Fibroblast of lung (primary cell): ENCODE measurements at places on chromosomes 3 and 15.

DNA sequence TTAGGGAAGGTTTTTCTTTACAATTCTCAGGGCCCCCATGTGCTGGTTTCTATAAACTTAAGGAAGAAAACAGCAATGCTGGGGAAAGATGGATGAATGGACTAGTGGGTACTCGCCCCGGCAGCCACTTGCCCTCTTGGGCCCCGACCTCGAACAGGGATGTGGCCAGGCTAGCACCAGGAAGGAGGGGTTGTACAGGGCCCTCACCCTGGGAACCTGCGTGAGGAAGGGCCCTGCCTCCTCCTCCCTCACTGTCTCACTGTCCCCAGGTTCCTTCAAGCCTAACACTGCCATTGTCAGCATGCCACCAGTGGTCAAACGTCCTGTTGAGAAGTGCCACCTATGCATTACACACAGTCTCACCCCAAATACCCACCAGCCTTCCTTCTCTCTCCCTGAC, 9.1 kb downstream of the ADAMTS17 start:
- DNase-seq = no peak

- DNase-seq = no peak
Observed at GRCh38 chr3:50600141-50600753, 11.3 kb downstream of the CISH start.

GRCh38 chr15:95327661-95328060, 1002.8 kb upstream of the NR2F2 start:
- no peak for DNase-seq

DNA sequence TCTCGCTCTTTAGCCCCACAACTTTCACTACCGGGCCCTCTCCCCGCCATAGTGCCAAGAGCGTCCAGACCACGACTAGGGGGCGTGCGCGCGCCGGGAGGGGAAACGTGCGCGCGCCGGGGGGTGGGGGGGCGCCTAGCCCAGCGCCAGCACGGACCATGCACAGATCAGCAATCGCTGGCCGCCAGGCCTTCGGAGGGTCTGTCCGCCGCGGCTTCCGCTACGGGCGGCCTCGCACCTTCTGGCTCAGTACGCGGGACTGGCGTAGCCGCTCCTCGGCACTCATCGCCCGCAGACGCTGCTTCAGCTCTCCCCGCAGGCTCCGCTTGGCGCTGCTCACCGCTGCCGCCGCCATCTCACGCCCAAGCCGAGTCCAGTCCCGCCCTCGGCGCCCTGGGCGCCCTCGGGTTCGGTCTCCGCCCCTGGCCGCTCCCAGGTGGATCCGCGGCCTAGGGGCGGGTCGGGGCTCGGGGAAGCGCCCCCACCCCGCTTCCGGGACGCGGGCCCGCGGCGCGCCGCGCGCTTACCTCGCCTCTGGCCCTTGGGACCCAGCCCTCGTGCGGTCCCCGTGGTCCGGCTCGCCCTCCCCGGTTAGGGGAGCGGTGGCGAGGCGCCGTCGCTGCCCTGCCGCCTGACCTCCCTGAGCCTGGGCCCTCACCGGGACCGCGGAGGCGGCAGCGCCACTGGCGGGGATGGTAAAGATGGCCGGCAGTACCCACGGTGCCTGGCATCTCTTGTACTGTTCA, at the start of gene MTHFS:
Gene MTHFS (minus strand): TSS at position 381 of the 746 bp plus-strand sequence. CDS start 26 bp downstream, at position 355.
- peak; percentile 67 for DNase-seq

DNA sequence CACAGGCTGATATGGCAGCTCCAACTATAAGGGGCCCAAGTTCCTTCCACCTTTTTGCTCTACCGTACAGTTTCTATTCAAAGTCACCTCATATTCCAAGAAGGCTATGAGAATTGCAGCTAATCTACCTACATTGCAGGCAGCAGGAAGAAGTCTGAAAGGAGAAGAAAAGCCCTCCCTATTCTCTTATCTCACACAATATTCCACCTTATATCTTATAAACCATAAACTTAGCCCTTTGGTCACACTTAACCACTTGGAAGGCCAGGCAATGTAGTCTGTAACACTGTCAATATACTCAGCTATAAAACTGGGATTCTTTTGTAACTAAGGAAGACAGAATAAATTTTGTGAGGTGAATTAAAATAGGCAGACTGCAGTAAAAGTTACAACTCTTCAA, 54.9 kb downstream of the TBC1D5 start:
- DNase-seq = no peak

DNA sequence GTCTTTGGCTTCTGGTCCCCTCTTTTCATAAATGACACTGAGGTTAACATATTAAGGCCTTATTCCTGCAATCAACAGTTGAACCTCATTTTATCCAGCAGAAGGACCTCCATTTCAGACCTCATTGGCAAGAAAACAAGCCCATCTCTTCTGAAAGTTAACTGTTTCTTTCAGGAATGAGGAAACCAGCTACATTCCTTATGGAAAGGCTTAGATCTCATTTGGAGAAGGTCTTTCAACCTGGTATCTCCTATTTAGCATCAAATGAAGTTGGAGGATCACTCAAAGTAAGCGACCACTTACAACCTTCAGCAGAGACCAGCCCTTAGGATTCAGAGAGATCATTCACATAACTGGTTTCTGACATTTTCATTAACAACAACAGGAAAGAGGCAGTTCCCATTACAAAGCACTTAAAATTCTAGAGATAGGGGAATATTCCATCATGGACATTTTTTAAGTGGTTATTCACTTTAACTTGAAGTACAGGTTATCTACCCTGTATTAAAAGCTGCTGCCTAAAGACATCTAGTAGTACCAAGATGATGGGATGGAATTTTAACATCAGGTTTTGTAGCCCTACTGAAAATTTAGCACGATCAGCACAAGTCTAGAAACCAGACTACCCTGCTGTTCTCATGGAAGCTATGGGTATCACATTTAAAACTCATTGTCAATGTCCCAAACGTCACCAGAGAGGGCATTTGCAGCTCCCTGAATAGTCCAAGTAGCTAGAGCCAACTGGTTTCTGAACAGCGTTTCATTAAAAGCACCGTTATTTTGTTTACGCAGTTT, 30.4 kb downstream of the TFRC start:
- no peak for DNase-seq

DNA sequence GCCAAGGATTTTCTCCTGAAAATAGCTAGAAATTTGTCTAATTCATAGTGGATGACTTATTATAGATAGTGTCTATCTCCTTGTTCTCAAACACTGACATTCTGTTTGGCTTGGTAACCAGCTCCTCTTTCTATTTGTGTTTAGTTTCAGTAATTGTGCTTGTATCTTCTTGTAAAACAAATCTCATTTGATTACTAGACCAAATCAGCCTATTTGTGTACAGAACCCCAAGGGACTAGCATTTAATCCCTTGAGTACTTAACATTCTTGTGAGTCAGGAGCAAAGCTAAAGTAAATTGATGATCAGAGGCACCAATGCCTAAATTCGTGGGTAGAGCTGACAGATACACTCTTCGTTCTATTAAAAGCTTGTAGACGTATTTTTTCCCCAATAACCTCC, 306.5 kb upstream of the SLITRK3 start:
- no peak for DNase-seq

DNA sequence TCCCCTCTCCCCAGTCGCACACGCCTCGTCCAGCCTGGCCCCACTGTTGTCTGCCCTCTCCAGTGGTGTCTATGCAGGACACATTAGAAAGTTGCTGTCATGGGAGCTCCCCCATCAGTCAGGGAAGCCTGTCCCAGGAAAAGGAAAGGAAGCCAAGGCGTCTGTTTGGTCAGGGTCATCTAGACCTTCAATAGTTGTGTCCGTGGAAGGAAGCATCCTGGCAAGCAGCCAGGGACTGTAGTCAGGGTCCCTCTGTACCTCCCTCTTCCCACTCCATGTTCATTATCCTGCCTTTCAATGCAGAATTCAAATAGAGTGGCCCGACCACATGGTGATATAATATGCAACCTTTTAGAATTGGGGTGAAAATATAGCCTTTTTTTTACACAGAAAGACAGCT, 60.7 kb upstream of the RAB6B start:
- DNase-seq = no peak

DNA sequence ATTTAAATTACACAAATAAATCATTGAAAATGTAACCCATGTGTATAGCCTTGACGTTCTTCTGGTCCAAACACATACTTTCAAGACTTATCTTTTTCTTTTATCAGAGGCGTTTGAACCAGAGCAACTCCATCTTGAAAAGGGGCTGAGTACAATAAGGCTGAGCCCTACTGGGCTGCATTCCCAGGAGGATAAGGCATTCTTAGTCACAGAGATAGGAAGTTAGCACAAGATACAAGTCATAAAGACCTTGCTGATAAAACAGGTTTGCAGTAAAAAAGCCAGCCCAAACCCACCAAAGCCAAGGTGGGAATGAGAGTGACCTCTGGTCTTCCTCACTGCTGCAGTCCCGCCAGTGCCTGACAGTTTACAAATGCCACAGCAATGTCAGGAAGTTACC, 101.0 kb upstream of the IGSF10 start:
- no peak for DNase-seq

DNA sequence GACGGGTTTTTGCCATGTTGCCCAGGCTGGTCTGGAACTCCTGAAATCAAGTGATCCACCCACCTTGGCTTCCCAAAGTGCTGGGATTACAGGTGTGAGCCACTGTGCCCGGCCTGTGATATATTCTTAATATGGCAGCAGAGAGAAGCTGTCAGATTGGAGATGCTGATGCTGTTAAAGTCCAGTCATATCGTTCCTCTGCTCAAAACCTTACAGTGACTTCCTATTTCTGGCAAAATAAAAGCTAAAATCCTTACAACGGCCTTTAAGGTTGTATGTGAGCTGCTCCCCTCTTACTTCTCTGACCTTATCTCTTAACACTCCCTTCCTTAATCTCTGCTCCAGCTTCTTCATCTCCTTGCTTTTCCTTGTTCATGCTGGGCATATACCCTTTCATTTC, 26.6 kb upstream of the MGA start:
- no peak for DNase-seq

GRCh38 chr15:90609242-90610180, 79.8 kb downstream of the CRTC3 start:
- peak; percentile 67 for DNase-seq

DNA sequence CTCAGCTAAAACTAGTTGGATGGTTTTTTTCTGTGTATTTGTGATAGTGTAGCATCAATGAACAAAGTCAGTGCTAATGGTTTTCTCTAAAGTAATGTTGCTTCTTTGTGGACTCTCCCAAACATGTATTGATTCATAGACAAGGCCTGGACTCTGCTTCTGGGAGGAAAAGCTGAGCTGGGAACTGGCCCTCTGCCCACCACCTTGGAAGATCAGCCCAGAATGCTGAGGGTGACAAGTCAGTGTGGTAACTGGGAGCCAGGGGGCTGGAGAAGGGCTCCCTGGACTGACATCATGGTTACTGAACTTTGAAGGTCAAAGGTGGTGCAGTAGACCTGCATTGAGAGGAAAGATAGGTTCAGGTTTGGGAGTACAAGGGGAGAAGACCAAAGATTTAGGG, 3.0 kb downstream of the ARHGAP31 start:
- peak; percentile 31 for DNase-seq

DNA sequence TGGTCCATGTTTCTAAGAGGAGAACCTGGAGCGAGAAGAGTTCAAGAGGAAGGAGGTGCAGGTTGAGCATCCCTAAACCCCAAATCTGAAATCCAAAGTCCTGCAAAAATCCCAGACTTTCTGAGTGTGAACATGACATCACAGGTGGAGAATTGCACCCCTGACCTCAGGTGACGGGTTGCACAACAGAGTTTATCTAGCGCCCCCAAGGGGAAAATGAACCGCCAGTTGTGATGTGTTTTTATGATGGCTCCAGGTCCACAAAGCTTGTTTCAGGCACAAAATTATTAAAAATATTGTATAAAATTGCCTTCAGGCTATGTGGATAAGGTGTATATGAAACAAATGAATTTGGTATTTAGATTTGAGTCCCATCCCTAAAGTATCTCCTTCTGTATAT, 420.0 kb downstream of the GABRB3 start:
- no peak for DNase-seq

GRCh38 chr15:98547275-98547674, 101.1 kb upstream of the IGF1R start:
- DNase-seq = no peak

GRCh38 chr3:145581694-145582093, 579.3 kb downstream of the PLOD2 start:
- no peak for DNase-seq

DNA sequence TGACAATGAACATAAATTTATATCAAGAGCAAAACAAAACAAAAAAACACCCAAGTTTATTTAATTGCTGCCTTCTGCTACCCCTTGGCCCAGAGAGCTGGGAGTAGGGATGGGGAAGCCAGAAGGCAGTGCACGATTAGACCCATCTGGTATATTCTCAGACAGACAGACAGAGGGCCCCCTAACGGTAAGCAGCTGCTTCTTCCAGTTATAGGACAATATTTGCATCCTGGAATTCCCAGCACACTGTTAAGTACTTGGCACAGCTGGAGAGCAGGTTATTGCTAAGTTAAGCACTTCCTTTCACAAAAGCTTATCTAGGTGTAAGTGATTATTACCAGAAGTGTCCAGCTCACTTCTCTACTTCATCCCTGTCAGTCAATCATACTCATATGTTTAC, 39.3 kb downstream of the C2CD4B start:
- DNase-seq = peak; percentile 53

DNA sequence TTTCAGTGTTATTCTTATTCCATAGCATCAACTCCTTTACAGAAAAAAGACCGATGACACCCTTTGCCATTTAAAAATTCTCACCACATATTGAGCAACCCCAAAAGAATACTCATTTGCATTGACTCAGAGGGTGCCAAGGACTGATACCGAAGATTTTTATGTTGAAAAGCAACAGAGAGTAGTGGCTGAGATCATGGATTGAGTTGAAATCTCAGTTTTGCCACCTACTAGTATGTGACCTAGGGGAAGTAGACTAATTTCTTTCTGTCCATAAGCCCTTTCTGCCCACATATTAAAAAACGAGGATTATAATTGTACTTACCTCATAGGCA, 313.9 kb upstream of the SATB1 start:
- no peak for DNase-seq

DNA sequence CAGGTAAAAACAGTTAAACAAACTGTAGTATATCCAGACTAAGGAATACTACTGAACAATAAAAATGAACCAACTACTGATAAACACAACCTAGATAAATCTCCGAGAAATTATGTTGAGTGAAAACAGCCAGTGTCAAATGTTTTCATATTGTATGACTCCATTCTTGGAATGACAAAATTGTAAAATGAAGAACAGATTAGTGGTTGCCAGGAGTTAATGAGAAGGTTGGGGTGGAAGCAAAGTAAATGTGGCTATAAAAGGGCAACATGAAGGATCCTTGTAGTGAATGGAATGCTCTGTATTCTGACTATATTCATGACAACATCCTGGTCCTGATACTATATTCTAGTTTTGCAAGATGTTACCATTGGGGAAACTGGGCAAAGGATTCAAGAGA, 27.5 kb upstream of the ACKR4 start:
- DNase-seq = peak; percentile 50

DNA sequence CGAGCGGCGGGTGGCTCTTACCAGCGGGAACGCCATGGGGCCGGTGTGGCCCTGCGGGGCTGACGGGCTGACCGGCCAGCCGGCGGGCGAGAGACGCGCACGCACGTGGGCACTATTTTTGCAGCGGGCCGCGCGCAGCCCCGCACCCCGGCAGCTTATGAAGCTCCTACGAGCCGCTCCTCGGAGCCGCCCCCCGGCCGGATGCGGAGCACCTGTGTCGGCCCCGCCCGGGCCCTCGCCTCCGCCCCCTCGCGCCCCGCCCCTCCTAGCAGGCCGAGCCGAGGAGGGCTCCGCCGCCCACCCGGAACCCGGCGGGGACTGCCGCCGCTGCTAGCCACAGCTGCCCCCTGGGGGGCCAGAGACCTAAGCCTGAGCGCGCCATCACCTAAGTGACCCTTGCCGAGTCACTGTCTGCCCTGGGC, 683 bp upstream of the CPEB1 start:
- no peak for DNase-seq
